ENCODE measurements at places on chromosomes 2 and 18.

GRCh38 chr2:32900246-32900973, 46.3 kb upstream of the LTBP1 start:
- DNase-seq: no peak

DNA sequence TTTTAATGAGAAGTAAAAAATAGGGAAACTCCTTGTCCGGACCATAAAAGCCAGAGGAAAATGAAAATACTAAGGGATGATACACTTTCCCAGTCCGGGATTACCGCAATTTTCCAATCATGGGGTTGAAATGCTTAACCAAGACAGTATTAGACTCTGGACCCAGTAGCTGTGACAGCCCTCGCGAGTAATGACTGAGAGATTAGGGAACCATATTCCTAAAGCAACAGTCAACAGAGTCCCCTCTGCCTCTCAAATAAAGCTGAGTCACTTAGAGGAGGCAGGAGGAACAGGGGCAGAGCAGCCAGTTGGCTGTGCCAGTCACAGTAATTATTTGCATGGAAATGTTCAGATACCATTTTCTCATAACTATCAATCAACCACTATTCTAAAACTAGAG, 34.8 kb downstream of the GPATCH11 start:
- no peak for DNase-seq

GRCh38 chr2:130241041-130241707, 42.9 kb upstream of the TUBA3E start:
- no peak for DNase-seq

DNA sequence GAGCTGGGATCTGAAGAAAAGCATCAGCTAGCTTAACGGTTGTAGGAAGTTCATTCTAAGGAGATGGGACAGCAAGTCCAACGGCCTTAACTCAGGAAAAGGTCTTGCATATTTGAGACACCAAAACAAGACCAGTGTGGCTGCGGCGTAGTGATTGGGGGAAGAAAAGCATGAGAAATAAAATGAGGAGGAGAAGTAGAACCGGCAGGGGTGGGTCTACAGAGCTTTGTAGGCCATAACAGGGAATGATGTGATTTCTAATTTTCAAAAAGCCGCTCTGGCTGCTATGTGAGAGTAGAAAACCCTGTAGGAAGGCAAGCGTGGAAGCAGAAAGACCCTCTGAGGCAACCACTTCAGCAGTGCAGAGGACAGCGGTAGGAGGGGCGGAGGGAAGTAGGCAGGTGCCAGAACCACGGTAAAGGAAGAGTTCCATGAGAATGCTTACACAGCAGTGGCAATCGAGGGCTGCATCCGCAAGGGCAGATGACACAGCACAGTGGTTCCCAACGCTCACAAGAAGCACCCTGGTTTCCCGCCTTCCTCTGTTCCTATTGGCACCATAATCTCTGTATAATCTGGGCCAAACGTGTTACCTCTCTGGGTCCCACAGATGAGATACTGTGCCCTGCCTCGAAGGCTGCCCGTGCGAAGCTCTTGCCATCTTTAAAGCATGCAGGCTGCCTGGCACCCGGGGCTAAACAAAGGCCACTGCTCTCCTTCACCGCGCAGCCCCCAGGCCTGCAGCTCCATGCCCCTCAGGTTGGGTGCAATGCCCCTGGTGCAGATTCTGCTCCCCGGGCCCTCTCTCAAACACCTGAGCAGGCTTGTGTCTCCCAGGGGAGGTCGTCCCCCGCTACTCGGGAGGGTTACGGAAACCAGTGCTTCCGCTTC, 795 bp downstream of the ANKRD39 start:
- DNase-seq: no peak

- no peak for DNase-seq
Measured at GRCh38 chr18:12333506-12334290, 25.7 kb downstream of the TUBB6 start.

DNA sequence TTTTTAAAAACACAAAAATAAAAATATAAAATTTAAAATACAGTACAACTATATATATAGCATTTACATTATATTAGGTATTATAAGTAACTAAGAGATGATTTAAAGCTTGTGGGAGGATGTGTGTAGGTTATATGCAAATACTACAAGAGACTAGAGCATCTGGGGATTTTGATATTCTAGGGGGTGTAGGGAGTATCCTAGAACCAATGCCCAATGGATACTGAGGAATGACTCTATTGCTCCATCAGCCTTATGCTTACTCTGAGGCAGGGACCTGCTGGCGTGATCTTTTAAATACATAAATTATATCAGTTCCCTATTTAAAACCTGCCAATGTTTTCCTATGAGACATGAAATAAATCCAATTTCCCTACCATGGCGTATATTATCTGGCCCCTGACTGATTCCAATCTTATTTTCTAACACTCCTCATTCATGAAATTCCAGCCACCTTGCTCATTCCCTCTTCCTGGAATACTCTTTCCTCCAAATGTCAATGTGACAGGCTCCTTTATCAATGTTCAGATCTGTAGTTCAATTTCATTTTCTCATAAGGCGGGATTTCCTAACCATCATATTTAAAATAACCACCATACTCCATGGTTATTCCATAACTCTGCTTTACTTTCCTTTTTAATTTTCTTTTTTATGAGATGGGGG, 22.2 kb downstream of the SP3 start:
- DNase-seq: no peak

- no peak for DNase-seq
Measured at GRCh38 chr2:105852066-105852465, 107.4 kb downstream of the NCK2 start.

DNA sequence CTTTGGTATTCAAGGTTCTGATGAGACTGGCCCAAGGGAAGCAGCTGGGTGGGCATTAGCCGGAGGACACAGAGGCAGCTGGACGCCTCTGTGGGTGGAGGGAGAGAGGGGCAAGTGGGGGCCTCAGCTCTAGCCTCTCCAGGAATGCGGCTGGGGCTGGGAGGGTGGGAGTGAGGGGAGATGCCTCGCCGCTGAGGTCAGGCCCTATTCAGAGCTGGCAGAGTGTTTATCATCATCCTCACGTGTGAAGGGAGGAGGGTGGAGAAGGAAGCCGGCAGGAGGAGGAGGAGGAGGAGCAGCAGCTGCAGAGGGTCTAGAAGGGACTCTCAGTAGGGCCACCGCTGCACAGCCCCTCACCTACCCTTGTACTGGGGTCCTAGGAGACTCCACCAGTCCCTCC, 43.1 kb downstream of the TNS1 start:
- no peak for DNase-seq

GRCh38 chr18:39951142-39951720, 2003.8 kb upstream of the PIK3C3 start:
- DNase-seq: no peak

GRCh38 chr2:109351164-109351756, 222.3 kb downstream of the SH3RF3 start:
- no peak for DNase-seq

DNA sequence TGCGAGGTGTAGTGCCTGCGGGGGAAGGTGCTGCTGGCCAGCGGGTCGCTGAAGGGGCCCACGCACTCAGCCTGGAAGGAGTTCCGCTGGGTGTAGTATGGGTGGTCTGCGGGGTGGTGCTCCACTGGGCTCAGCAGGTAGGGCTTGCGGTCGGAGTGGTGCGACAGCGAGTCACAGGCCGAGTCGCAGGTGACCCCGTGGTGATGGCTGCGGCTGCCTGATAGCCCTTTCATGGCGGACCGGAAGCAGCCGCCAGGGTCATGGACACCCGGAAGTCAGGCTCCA, 429.8 kb downstream of the TGIF1 start:
- no peak for DNase-seq

GRCh38 chr18:22848615-22849014, 84.5 kb upstream of the RBBP8 start:
- no peak for DNase-seq

DNA sequence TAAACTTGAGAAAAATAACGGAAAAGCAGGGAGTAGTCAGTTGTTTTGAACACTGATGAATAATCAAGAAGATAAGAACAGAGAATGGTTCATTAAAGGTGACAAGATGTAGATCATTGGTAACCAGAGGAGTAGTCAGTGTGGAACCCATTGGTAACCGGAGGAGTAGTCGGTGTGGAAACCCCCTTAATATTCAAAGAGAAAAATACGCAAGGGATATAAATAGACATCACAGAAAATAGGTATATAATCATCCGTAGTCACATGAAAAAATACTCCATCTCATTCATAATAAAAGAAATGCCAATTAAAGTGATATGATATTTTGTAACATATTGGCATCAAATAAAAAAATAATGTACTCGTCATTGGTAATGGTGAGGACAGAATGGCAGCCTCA, 70.6 kb upstream of the EPAS1 start:
- DNase-seq: no peak

DNA sequence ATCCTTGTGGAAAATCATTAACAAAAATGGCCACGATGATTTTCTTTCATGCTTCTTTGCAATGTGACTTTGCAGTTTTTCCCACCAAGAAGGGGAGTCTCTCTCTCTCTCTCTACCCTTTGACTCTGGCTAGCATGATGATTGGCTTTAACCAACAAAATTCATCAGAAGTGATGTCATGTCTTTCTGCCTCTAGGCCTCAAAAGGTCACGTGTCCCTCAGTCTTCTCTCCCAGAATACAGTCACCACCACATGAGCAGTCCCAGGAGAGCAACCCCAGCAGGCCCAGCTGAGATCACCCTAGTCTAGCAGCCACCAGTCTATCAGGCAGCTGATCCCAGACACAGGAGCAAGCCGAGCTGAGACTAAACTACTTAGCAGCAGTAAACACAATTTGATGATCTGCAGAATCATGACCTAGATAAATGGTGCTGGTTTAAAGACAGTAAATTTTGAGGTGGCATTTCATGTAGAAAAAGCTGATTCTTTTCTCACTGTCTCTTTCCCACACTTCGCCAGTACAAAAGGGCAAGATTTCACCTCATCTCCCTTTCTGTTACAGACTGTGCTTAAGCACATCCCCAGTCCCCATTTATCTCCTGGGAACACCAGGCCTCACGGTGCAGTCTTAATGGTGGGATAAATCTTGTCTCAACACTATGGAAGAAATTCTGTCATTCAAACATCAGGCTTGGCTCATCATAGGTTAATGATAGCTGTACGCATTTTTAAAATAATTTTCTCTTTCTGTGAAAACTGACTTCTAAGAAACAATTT, 132.7 kb downstream of the SCG2 start:
- DNase-seq: no peak

GRCh38 chr18:42394238-42394637, 439.2 kb downstream of the PIK3C3 start:
- no peak for DNase-seq

GRCh38 chr2:216188956-216189355, 79.8 kb downstream of the XRCC5 start:
- DNase-seq: no peak

DNA sequence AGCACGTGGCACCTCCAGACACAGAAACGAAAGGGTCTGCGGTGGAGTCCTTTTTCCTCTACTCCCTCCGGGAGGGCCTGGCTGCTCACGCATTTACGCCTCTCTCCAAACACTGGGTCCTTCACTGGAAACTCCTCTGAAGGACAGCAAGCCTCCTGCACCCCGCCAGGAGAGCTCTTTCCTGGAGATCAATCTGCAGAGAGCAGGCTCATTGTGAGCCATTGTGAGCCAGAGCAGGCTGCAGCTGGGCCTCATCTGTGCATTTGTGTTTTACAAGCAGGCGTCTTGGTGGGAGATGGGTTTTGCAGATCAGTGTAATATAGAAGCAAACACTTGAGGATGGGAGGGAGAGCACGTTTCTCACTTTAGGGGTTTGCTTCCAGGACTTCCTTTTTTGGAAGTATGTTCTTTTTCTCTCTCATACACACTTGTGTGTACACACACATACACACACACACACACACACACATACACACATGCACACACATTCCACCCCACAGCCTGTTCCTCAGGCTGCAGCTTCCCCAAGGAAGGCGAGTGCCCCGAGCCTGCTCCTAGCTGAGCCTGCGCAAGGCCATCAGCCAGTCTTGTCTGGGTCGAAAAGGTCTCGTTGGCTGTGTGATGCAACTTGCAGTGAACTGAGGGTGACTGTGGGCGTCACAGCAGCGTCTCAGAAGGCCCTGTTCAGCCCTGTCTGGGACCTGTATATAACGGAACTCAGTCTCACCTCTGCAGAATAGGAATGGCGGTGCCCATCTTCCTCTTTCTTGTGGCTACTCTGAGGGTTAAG, 163.5 kb downstream of the GLI2 start:
- no peak for DNase-seq
